Stimulated activated CD4-positive, alpha-beta T cell treated with anti-CD3 and anti-CD28 coated beads, Interleukin-4, amount 100 ng/mL, for 4 hours (primary cell): ENCODE measurements at places on chromosomes 11 and 22.

DNA sequence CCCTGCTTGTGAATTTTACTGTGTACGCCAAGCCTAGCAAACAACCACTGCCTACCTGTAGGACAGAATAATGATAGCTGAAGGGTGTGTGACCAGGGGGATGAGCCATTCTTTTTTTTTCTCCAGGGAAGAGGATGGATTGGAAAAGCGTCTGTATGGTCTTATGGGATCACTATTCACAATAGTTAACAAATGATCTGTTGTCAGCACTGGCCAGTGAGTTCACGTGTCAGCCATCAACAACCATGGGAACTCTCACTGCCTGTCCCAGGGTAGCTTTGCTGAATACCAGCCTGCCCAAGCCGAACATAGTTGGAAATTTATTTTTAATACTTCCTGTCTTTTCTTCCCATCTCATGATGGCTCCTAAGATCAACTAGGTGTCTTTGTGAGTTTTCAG, 170.2 kb downstream of the ST3GAL4 start:
- no peak for DNase-seq

DNA sequence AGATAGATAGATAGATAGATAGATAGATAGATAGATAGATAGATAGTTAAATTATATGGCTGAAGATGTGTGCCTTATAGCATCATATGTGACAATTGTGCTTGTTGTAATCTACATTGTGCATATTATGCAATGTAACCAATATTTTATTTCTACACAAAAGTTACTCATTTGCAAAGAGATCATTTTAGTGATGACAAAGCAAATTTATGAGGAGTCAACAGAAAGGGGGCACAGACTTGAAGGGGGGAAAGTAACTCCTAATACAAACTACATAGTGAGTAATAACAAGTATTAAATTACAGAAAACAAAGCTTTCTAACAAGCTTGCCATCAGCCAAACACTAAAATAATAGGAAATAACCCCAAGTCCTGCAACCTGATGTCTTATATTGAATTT, 106.8 kb downstream of the MUC15 start:
- DNase-seq, result no peak

- DNase-seq, result no peak
Observed at GRCh38 chr11:44361813-44362212, 51.9 kb upstream of the ALX4 start.

GRCh38 chr11:67691149-67691548, 16.7 kb upstream of the ALDH3B2 start:
- no peak for DNase-seq

GRCh38 chr22:48908547-48908946, 919.1 kb downstream of the BRD1 start:
- DNase-seq, result no peak

GRCh38 chr11:56923116-56923515, 65.6 kb upstream of the OR5AK2 start:
- DNase-seq, result no peak

- no peak for DNase-seq
Observed at GRCh38 chr22:32874976-32875375, 73.5 kb downstream of the TIMP3 start.

GRCh38 chr11:79860336-79860735, 419.5 kb upstream of the TENM4 start:
- DNase-seq, result no peak

DNA sequence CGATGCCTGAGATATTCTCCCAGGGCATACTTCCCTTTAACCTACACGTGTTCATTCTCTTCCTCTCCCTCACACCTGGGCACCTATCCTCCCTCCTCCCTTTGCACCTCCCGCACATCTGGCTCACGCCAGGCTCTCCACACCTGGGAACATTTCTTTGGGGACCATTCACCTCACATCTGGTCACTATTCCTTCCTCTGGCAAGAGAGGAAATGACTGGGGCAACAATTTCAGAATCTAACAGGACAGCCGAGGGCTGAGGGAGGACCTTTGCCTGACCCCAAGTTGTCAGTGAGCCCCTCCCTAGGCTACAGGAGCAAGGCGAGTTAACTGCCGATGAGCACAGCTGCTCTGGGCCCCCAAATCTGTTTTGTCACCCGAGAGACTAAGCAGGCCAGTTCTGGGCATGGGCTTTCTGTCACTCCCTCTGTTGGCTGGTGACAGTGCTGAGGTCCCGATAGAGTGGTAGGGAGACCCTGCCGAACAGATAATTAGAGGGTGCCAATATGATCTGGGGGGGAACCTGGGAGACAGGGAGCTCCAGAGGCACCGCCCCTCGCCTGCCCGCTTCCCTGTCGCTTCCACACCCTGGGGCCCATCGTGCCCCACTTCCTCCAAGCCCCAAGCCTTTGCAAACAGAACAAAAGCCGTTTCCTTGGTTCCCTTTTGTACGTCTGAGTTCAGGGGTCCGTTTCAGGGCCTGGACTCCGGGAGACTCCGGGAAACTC, 45.6 kb downstream of the EIF3F start:
- no peak for DNase-seq

DNA sequence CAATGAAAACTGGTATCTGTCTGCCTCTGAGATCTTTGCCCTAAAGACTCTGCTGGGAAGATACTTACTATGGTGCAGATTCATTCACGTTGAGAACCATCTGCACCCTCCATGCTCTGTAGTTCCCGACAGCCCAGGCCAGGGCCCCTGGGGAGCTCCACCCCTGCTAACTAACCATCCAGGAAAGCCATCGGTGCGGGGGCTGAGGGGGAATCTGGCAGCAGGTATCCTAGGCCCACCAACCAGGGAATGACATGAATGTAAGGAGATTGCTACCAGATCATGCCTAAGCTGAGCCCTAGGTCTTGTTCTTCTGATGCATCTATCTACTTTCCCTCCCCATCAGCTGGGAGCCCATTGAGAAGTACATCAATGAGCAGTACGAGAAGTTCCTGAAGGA, 11.3 kb upstream of the WBP2NL start:
- DNase-seq, result no peak
